ENCODE measurements at places on chromosomes 1 and 21.

GRCh38 chr1:162721471-162721870, 69.0 kb upstream of the HSD17B7 start:
- DNase-seq: no peak

DNA sequence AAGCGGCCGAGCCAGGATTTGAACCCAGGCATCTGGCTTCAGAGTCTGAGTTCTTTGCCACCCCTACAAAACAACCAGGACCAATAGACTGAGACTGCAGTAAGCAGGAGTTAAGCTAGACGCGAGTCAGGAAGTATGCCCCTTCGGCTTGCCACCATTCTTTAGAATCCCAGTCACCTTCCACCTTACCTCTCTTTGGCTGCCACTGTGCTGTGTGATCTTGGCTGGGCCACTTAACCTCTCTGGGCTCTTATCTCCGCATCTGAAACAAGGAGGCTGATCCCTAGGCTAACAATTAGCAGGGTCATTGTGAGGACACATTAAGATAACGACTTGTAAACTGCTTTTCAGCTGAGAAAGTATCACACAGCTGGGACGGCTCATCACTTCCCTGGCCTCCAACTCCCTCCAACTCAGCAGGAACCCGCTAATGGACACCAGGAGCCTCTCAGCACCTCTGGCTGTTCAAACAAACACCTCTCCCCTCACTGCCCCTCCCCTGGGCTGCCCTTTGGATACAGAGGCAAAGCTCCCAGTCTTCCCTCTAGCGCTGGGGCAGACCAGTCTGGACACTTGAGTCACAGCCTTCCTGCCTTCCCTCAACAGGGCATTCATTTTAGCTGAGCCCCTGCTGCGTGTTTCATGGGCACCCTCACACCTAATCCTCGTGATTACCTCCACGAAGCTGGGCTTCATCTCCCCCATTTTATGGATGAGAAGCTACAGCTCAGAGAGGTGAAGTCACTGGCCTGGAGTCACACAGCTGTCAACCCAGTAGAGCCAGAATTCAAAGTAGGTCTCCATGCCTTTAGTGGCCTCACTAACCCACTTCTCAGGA, 83.2 kb downstream of the CAMK2N1 start:
- no peak for DNase-seq

- DNase-seq: no peak
These were observed 98.8 kb downstream of the RIPK4 start for GRCh38 chr21:41668051-41668541.

DNA sequence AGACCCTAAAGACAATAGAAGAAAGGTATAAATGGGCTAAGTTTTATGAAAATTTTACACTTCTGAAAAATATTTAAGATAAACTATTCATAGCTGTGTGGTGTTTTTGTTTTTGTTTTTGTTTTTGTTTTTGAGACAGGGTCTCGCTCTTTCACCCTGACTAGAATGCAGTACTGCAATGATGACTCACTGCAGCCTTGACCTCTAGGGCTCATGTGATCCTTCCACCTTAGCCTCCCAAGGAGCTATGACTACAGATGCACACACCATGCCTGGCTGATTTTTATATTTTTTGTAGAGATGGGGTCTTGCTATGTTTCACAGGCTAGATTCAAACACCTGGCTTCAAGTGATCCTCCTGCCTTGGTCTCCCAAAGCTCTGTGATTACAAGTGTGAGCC, 66.6 kb downstream of the PUM1 start:
- DNase-seq: no peak

DNA sequence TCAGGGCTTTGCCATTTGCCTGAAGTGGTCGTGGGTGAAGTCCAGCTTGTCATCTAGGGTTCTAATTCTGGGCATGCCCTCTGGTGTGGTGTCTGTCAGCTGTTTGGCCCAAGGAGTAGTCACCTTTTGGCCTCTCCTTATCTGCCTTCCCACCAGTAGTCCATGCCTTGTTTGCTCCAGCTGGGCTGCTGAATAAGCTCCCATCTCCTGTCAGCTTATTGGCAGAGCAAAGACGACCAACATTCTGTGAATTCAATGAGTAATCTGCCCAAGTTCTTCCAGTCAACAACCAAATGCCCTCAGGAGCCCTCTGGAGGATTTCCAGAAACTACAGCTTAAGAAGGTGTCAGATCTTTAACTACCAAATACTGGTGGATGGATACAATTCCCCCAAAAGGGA, 7.0 kb downstream of the BCAN start:
- DNase-seq: no peak

DNA sequence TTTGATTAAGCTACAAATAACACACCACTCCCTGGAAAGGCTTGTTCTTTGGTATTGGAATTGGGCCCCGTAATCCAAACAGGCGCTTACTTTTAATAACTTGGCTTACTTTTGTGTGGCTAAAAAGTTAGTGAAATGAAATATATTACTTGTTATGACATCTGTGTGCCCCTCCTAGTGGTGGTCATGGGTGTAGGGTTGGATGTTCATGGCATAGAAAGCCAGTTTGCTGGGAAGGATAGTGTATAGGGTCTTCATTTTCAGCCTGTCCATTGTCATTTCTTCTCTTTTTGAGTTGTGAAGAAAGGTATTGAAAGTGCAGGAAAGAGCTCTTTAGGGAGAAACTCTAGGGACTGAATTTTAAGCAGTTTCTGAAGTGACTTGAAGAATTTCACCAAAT, 5.9 kb downstream of the CDC14A start:
- no peak for DNase-seq

GRCh38 chr1:43348809-43349593, 9.8 kb upstream of the CDC20 start:
- DNase-seq: peak; percentile 47

GRCh38 chr1:111833334-111833733, 77.6 kb downstream of the DDX20 start:
- no peak for DNase-seq

DNA sequence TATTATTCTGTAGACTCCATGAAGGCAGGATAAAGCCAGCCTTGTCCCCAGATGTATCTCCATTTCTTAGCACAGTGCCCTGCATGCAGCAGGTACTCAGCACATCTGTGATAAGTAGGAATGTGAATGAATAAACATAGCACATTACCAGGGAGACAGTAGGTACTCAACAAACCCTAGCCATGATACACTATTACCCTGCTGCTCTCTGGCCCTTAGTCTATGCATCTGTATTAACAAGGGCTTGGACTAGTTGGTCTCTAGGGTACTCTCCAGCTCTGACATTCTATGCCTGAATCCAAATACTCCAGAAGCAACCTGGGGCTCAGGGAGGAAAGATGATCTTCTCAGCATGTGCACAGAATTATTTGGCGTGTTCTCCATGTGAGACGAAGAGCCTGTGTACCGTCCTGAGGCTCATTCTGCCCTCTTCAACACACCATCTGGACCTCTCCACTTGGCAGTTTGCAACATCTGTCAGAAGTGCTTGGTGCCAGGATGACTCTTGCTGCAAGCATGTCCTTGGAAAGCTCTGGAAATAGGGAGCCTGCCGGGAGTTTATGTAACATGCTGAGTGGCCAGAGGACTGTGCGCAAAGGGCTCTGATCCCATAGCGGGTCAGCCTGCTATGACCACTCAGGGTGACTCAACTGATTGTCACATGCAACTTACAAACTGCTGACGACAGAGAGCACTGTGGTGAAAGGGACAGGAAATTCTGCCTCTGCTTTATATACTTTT, 228.2 kb upstream of the USP24 start:
- DNase-seq: no peak

- no peak for DNase-seq
These were observed 2.2 kb downstream of the CYB5R1 start for GRCh38 chr1:202964791-202965410.

DNA sequence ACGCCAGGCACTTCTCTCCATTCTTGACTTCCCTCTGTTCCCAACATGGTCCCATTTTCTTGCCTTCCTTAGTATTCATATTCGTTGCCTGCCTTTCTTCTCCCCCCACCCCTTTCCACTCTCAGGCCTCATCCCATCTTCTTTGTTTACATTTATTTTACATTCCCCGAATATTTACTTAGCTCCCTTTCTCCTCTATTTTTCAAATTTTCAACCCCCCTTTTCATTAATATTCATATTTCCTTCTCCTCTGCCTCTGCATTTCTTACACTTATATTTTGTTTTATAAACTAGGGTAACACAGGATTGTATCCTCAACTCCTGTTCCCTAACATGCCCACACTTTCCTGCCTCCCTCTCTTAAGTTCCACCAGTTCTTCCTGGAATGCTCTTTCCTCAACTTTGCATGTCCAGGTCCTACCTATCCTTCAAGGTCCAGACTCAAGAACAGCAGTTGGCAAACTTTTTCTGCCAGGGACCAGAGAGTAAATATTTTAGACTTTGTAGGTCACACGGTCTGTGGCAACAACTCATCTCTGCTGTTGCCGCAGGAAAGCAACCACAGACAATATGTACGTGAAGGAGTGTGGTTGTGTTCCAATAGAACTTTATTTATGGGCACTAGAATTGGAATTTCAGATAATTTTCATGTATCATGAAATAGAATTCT, 29.8 kb upstream of the A3GALT2 start:
- DNase-seq: no peak

- no peak for DNase-seq
These were observed 8.7 kb downstream of the PLXNA2 start for GRCh38 chr1:208235356-208235981.

GRCh38 chr1:10651793-10652192, 144.7 kb downstream of the CASZ1 start:
- no peak for DNase-seq

DNA sequence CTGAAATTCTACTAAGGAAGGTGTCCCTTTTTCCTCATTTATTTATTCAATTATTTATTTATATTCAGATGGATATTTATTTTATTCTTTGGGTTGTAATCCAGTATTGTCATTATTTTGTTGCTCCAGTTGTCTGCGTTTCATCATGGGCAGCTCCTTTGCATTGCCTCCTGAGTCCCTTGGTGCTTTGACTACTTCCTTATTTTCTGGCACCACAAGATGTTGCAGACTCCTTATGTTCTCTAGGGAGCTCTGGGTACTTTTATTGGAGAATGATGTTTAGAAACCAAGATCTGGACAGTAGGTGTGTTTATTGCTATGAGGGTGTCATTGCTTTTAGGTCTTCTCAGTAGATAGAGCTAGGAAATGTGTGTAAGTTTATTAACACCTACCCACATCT, 59.9 kb upstream of the ERRFI1 start:
- DNase-seq: no peak

- DNase-seq: no peak
These were observed 263.7 kb downstream of the TNR start for GRCh38 chr1:175479521-175480342.

GRCh38 chr1:205470131-205470530, 14.3 kb upstream of the BLACAT1 start:
- no peak for DNase-seq

DNA sequence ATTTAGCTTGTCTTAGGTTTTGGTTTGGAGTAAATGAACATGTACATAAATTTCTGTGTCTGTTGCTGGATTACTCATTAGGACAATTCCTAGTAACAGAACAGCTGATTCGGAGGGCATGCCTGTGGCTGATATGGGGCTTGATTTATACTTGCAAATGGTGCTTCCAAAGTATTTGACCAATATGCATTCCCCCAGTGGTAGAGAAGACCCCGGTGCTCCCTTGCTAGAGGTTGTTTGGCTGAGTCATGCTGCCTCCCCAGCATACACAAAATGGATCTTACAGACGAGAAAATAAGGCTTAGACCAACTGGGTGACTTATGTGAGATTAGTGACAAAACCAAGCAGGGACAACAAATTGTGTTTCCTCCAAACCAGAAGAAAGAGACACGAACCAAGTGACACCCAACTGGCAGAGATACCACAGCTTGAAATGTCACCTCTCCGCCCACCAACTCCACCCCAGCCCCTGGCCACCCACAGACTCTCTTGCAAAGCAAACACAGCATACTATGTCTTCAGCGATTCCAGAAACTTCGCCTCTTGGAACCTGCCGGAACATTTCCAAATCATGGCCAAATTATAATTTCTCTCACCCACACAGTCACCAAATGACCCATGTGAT, 75.9 kb upstream of the ETS2 start:
- DNase-seq: no peak

- DNase-seq: peak; percentile 39
These were observed 9.6 kb downstream of the ACKR1 start for GRCh38 chr1:159214149-159214760.

DNA sequence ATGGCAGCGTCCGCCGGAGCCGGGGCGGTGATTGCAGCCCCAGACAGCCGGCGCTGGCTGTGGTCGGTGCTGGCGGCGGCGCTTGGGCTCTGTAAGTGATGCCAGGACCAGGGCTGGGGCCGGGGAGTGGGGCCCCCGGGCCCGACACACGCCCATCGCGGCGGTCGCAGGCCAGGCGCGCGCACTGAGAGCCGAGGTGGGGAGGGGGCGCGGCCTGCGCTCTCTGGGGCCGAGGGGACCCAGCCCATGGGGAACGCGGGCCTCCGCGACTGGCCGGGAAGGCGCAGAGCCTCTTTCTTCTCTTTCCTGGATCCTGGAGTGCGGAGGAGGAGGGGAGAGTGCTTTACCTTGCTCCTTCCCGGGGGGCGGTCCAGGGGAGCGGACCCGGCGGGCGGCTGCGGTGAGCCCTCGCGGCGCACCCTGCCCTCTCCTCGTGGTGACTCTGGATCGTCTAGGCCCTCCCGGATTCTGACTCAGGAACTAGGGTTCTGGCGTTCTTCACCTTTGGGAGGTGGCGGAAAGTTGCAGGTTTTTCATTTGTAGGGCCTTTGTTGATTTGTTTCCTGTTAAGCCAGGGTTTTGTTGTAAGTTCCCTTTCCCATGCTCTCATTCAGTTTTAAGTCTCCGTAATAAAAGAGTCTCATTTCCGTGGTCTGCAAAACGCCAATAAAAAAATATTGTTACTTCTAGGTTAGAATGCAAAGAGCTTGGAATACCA, 529 bp downstream of the MPZL1 start:
- peak; percentile 32 for DNase-seq

DNA sequence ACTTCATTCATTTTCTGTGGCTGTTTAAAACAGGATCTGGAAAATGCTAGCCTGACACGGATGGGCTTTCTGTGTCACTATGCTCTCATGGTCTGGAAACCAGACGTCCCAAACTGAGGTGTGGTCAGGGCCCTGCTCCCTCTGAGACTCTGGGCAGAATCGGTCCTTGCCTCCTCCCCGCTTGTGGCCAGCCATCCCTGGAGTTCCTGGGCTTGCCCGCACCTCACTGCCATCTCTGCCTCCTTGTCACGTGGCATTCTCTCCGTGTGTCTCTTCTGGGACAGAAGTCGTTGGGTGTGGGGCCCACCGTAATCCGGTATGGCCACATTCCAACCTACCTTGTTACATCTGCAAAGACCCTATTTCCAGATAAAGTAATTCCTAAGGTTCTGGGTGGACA, 10.1 kb upstream of the ACTRT2 start:
- no peak for DNase-seq

DNA sequence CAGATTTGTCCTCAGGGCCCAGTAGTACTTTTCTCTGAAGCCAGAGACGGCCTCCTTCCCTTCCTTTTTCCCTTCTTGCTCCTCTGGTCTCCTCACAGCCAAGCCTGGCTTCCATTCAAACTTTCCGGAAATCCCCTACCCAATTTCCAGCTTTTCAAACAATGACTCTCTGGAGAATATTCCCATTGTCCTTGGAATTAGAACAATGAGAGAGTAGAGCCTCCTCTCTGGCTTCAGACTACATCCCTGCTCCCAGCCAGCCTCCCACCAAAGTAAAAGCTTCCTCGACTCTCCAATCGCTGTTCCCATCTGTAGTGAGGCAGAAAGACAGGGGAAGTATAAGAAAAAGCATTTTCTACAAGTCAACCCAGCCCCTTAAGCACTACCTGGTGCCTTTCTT, 77.7 kb upstream of the SOX13 start:
- DNase-seq: no peak

GRCh38 chr1:119011116-119011515, 23.0 kb upstream of the TBX15 start:
- no peak for DNase-seq

- DNase-seq: no peak
These were observed 58.6 kb upstream of the C8B start for GRCh38 chr1:57024428-57024827.
